Fibroblast of upper back skin (primary cell): ENCODE measurements at places on chromosomes 16 and 17.

- no peak for DNase-seq
Observed at GRCh38 chr16:57630931-57631845, 2.8 kb downstream of the ADGRG1 start.

- DNase-seq: no peak
Observed at GRCh38 chr17:74202938-74203337, 540 bp upstream of the RPL38 start.

- peak; percentile 59 for DNase-seq
Observed at GRCh38 chr17:43631429-43631828, 30.3 kb downstream of the MEOX1 start.

GRCh38 chr16:61465285-61465684 is 571.0 kb downstream of the CDH8 start:
- no peak for DNase-seq

- DNase-seq: no peak
Observed at GRCh38 chr17:72111336-72111923, 9.4 kb upstream of the SOX9 start.

DNA sequence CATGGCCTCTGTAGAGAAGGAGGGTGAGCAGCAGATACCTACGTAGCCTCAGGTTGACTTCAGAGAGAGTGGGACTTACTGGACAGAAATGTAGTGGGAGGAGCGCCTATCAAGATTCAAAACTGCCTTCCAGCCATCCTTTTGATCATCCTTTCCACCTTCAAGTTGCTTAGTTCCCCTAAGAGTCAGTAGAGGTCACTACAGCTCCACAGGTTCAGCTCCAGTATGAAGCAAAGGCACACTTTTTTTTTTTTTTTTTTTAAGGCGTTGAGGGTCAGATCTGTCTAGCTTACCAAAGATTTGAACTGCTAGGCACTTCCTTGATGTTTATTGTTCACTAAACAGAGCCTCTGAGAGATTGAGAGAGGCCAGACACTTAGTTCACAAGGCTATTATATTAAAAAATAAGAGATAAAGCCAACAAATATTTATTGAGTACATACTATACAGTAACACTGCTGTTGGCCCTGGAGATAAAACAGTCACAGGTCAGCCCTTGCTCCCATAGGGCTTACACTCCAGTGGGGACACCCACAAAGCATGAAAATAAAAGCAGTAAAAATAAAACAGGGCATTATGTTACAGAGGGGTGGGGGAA is 3.1 kb downstream of the RNF227 start:
- DNase-seq: peak; percentile 75

DNA sequence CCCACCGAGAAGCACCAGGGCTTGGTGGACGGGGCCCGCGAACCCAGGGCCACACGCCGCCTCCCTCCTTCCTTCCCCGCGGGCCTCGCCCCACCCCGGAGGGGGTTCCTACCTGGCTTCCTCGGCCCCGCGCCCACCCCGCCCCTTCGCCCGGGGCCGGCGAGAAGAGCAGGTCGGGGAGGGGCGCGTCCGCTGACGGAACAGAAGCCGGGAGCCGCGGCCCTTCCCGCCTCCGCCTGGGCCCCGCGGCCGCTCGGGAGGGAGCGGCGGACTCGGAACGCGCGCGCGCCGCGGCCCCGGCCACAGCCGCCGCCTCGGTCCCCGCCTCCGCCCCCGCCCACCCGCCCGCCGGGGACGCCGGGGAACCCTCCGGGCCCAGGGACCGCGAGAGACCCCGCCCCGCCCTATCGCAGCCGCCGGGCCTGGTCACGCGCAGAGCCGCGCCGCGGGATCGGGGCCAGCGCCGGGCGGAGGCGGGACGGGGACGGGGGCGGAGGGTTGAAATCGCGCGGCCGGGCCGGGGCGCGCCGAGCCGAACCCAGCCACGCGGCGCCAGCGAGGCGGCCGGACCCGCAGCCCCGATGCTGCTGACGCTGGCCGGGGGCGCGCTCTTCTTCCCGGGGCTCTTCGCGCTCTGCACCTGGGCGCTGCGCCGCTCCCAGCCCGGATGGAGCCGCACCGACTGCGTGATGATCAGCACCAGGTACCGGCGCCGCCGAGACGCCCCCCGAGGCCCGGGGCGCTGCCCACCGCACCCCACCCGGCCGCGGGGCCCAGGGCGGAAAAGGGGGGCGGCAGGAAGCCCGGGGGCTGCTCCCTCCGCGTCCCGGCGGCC is at the start of gene TLCD3A:
Gene TLCD3A (plus strand): TSS at position 530 of the 835 bp plus-strand sequence. CDS start 52 bp downstream, at position 582.
- peak; percentile 63 for DNase-seq

GRCh38 chr17:50584749-50585148 is 24.2 kb downstream of the CACNA1G start:
- DNase-seq: no peak
